ENCODE measurements at places on chromosomes 16 and 17. TPM values are rescaled to one million over a fixed set of nuclear protein-coding genes. Genes with fewer than 3 reads are reported as not detected.

- peaks cover 8% of the 10 kb centered on the region for H3K4me1 ChIP-seq
- peak overlapping the region; percentile 19 for H3K4me3 ChIP-seq
- no peak overlapping the region for H3K27ac ChIP-seq
- no peak for DNase-seq
- H3K36me3 ChIP-seq = no peaks in the 10 kb centered on the region
These were observed 8.3 kb upstream of the LPCAT2 start for GRCh38 chr16:55500530-55501011.

DNA sequence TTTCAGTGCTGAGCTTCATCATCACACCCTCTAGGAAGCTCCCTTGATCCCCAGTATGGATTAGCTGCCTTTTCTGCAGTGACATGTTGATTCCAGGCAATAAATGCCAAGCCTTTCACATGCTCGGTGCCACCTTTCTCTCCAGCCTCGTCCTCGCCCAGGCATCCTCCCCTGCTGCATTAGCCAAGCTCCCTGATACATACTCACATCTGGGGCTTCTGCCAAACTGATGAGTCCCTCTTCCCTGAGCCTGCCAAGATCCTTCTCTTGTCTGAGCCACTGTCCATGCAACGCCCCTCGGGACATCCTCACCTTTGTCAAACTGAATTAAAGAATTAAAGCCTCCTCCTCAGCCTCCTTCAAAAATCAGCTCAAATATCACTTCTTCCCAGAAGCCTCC, 538.5 kb upstream of the CDH11 start:
- H3K4me1 ChIP-seq = no peaks in the 10 kb centered on the region
- no peaks in the 10 kb centered on the region for H3K27me3 ChIP-seq
- H3K4me3 ChIP-seq = no peak overlapping the region
- no peak for DNase-seq
- no peaks in the 10 kb centered on the region for H3K36me3 ChIP-seq

DNA sequence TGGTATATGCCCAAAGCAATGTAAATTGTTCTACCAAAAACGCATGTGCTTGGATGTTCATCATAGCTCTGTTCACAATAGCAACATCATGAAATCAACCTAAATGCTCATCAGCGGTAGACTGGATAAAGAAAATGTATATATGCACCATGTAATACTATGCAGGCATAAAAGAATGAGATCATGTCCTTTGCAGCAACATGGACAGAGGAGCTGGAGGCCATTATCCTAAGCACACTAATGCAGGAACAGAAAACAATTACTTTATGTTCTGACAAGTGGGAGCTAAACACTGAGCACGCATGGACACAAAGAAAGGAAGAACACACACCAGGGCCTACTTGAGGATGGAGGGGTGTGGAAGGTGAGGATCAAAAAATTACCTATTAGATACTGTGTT, 33.7 kb downstream of the TANC2 start:
- H3K27me3 ChIP-seq = no peaks in the 10 kb centered on the region
- H3K36me3 ChIP-seq = peaks cover 8% of the 10 kb centered on the region
- H3K27ac ChIP-seq = no peak overlapping the region
- no peak for DNase-seq

DNA sequence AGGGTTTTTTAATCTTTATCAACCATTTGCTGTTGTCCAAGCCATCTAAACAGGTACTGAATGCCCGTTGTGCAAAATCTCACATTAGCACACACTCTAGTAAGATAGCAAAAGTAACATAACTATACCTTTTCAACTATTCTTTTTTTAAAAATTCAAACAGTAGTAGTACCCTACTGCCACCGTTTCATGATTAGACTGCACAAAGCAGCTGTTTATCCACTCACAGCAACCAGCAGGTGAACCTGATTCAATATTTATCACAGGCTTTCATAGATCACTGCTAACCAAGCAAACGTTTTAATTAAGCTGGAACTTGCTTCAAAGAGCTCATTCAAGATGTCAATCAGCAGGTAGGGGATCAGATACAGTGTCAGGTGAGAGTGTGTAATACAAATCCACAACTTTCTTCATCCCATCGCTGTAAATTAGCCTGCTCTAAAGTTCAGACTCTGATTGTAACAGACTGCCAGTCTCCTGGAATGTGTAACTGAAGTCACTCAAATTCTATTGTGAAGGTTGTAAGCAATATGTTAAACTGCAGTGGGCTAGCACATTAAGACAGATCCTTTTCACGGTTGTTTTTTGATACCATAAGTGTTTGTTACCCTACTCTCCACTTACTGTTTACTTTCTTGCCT, 47.3 kb downstream of the BRIP1 start:
- H3K4me1 ChIP-seq = peaks cover 7% of the 10 kb centered on the region
- H3K36me3 ChIP-seq = peaks cover 29% of the 10 kb centered on the region
- H3K27me3 ChIP-seq = no peaks in the 10 kb centered on the region

DNA sequence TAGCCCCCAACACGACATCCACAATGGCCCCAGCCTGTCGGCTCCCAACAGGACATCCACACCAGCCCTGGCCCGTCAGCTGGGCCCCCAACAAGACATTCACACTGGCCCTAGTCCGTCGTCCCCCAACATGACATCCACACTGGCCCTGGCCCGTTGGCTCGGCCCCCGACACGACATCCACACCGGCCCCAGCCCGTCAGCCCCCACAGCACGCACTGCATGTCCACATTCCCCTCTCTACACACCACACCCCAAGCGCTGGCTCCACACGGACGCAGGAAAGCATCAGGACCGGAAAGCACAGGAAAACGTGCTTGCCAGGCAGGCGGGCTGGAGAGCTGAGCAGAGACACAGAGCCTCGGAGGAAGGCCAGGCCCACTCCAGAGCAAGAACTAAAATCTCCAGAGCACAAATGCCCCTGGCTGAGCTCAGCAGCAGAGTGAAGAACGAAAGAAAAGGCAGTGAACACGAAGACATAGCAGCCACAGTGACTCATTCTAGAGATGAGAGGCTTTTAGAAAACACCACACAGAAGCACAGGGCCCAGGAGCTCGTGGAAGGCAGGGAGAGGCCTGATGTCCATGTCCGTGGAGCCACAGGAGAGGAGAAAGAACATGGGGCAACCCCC, 50.6 kb downstream of the LMF1 start:
- no peaks in the 10 kb centered on the region for H3K27me3 ChIP-seq
- H3K4me1 ChIP-seq = no peaks in the 10 kb centered on the region
- H3K36me3 ChIP-seq = peaks cover 5% of the 10 kb centered on the region
- H3K4me3 ChIP-seq = no peak overlapping the region
- no peak overlapping the region for H3K27ac ChIP-seq

Gene CCL17
- total RNA-seq = not detected

DNA sequence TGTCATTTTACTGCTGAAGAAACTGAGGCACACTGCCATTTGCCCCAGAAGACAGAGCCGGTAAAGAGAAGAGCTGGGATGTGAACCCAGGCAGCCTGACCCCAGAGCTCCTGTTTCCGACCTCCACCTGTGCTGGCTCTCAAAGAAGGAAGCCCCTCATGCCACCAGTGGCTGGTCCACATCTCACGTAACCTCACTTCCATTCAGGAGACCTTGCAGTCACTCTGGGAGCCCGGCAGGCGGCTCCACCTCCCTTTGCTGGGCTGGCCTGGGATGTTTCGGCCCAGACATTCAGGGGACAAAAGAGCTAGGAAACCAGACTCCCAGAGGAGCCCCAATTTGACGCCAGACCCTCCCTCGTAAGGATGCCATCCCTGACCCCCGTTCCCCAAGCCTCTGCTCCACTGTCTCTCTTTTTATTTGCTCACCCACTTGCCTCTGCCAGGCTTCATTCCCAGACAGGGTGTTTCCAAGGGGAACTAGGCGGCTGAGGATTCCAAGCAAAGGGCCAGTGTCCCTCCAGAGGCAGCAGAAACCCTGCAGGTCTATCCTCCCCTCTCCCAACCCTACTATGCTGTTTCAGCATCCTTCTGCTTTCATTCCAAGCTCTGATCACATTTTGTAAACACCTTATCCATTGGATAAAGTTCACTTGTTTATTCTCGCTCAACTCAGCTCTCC, 2.8 kb downstream of the TAF1C start:
- H3K27ac ChIP-seq = peak overlapping the region; percentile 6
- H3K4me1 ChIP-seq = peaks cover 18% of the 10 kb centered on the region
- peaks cover 9% of the 10 kb centered on the region for H3K36me3 ChIP-seq
- no peaks in the 10 kb centered on the region for H3K27me3 ChIP-seq
- H3K4me3 ChIP-seq = no peak overlapping the region
- no peak for DNase-seq

GRCh38 chr16:61945511-61945910, 90.7 kb downstream of the CDH8 start:
- no peaks in the 10 kb centered on the region for H3K4me1 ChIP-seq
- no peaks in the 10 kb centered on the region for H3K36me3 ChIP-seq
- H3K27me3 ChIP-seq = no peaks in the 10 kb centered on the region
- H3K27ac ChIP-seq = no peak overlapping the region

DNA sequence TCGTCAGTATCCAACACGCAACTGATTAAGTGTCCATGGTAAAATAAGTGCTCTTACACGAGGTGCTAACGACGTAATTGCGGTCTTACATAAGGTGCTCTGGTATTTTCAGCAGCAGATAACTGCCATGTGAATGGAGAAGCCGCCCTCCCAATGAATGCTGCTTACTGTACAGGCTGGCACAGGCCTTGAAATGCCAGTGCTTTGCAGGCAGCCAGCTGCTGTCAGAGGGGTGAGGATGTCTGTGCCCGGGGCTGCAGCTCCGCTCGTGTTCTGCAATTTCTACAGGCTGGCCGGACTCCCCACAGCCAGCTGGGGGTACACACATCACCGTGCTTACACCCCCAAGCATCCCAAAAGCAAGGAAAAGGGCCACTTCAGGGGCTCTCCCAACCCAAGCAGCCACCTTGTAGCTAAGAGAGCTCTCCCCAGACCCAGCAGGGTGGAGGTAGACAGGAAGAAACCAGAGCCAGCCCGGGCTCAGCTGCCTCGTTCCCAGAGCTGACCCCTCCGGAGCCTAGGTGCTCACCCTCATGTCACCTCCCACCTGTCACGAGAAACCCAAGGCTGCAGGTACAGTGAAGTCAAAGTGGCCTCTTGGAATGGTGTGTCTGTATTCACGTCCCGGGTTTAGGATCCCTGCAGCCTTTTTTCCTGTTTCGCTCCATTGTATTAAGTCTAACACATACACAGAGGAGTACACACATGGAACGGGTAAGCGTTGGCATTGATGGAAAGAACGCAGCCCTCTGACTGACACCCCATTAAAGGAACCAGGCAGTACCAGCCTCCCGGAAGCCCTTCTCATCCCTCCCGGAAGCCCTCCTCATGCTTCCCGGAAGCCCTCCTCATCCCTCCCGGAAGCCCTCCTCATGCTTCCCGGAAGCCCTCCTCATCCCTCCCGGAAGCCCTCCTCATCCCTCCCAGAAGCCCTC, 27.2 kb upstream of the RPH3AL start:
- no peak overlapping the region for H3K4me3 ChIP-seq
- H3K27ac ChIP-seq = no peak overlapping the region
- peaks cover 6% of the 10 kb centered on the region for H3K27me3 ChIP-seq
- no peaks in the 10 kb centered on the region for H3K36me3 ChIP-seq
- DNase-seq = no peak
- peaks cover 6% of the 10 kb centered on the region for H3K4me1 ChIP-seq

- DNase-seq = peak; percentile 43
- H3K27ac ChIP-seq = peak overlapping the region; percentile 91
- H3K4me1 ChIP-seq = peaks cover 33% of the 10 kb centered on the region
- H3K27me3 ChIP-seq = no peaks in the 10 kb centered on the region
- peaks cover 14% of the 10 kb centered on the region for H3K36me3 ChIP-seq
These were observed 3.5 kb upstream of the LCMT1 start for GRCh38 chr16:25108054-25108453.

GRCh38 chr17:14762736-14763479, 462.0 kb downstream of the HS3ST3B1 start:
- DNase-seq = no peak
- H3K27ac ChIP-seq = no peak overlapping the region
- peaks cover 3% of the 10 kb centered on the region for H3K27me3 ChIP-seq
- H3K36me3 ChIP-seq = no peaks in the 10 kb centered on the region

Gene NTN1
- total RNA-seq = 0.43 TPM

Gene SMIM36
- not detected for total RNA-seq

Gene SECTM1
- total RNA-seq = 0.74 TPM

DNA sequence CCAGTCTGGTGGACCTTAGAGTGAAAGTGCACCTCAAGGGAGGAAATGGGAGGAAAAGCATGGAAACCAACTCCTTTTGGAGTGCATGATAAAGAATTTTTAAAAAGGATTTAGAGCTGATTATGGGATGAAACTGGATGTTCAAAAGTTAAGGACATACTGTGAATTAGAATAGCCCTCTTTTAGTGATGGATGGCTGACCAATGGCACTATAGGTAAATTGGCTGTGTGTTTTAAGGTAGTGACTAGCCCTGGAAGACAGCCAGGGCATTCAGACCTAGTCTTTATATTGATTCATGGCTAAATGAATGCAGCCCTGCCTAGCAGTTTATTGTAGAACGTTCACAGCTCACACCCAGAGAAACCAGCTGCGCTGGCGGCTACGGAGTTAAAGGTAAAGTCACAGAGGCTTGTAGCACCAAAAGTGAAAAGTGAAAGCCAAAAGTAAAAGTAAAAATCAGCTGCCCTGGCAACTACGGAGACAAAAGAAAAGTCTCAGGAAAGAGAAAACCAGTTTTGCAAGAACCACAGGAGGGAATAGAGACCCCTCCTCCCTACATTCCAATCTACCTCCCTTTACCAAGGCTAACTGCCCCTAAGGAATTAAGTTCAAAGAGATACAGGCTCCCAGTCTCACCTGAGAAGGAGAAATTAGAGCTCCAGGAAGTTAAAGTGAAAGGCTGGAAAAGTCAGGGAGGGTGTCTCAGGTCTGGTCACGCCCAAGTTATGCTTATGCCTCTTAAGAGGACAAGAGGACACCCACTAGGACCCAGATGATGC, 21.8 kb downstream of the ACSM1 start:
- peak; percentile 22 for DNase-seq
- peak overlapping the region; percentile 77 for H3K4me3 ChIP-seq
- H3K27me3 ChIP-seq = no peaks in the 10 kb centered on the region
- H3K4me1 ChIP-seq = peaks cover 34% of the 10 kb centered on the region

GRCh38 chr16:29943846-29944799, 17.8 kb upstream of the TMEM219 start:
- no peak overlapping the region for H3K27ac ChIP-seq
- H3K36me3 ChIP-seq = no peaks in the 10 kb centered on the region
- H3K27me3 ChIP-seq = no peaks in the 10 kb centered on the region

DNA sequence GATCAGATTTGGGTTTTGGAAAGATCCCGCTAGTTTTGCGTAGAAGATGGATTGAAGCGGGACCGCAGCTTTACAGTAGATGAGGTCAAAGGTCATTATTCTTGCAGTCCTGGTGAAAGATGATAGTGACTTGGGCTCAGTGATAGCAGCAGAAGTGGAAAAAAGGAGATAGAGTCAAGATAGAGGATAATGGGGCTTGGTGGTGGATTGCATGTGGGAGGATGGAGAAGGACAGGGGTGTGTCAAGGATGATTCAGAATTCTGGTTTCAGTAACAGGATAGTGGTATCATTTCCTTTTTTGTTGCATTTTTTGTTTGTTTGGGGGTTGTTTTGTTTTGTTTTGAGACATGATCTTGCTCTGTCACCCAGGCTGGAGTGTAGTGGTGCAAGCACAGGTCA, 28.7 kb downstream of the CHD9NB start:
- H3K4me1 ChIP-seq = no peaks in the 10 kb centered on the region
- H3K27me3 ChIP-seq = peaks cover 5% of the 10 kb centered on the region
- H3K4me3 ChIP-seq = no peak overlapping the region
- no peak for DNase-seq
